ENCODE measurements at places on chromosomes 1 and 21.

- DNase-seq, result no peak
These were observed 127.0 kb downstream of the CRB1 start for GRCh38 chr1:197394831-197395608.

GRCh38 chr1:215599418-215600074, 32.4 kb downstream of the KCTD3 start:
- DNase-seq, result no peak

- no peak for DNase-seq
These were observed 15.7 kb downstream of the FHAD1 start for GRCh38 chr1:15262706-15263105.

DNA sequence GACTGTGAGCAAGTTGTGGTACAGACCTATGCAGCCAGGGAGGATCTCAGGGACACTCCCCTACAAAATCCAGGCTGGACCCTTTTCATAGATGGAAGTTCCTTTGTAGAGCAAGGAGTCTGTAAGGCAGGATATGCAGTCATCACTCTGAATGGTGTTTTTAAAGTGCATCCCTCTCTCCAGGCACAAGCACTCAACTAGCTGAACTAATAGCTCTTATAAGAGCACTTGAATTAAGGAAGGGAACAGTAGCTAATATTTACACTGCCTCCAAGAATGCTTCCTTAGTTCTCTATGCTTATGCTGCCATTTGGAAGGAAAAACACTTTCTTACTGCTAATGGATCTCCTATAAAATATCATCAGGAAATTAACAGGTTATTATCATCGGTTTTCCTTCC, 27.0 kb upstream of the SMYD3 start:
- DNase-seq, result no peak

GRCh38 chr1:113760102-113761080, 1.1 kb upstream of the PHTF1 start:
- no peak for DNase-seq

DNA sequence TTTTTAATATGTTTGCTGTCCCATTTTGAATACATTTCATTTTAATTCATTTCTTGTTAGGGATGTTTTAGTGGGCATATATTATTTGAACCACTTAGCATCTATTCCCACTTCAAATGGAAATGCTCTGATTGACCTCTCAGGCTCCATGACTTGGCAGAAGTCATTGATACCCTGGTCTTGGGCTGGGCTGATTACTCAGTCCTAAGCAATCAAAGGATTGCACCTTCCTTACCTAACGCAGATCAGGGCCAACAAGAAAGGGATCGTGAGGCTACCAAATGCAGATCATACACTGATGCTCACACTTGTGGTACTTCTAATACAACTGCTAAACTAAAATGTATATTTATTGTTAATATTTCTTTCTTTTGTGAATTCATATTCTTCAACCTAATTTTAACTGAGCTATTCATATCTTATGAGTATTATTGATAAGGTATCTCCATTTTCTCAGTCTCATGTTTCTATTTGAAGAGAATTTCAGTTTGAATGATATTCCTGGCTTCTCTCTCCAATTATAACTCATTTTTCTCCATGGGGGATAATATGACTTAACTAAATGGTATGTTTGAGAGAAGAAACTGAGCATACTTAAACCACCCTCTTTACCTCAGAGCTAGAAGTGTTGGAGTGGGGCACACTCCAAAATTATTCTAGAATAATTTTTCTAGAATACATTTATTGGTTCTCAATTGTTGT, 615.5 kb upstream of the ADAMTS5 start:
- no peak for DNase-seq

DNA sequence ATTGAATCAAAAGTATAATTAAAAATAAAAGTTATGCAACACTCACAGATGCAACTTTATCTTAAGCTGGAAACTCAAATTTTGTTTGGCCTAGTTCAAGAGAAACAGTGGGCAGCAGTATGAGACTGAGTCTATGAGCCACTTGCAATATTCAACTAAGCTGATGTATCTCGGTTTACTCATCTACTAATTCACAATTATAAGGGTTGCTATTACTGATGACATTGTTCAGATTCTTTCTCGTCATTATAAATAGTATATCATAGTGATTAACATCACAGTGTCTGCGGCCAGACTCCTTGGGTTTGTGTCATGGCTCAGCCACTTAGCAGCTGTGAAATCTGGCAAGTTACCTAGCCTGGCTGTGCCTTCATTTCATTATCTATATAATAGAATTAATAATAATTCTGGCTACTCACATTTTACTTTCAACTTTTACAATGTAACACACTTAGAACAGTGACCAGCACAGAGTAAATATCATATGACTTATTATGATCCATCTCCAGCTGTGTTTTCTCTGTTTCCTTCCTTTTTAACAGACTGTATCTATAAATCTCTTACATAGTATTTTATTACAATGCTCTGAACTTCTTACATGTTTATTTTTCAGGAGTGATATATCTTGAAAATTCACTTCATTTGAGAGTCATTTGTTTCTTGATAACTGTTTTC, 194.3 kb upstream of the RGS18 start:
- DNase-seq, result no peak

DNA sequence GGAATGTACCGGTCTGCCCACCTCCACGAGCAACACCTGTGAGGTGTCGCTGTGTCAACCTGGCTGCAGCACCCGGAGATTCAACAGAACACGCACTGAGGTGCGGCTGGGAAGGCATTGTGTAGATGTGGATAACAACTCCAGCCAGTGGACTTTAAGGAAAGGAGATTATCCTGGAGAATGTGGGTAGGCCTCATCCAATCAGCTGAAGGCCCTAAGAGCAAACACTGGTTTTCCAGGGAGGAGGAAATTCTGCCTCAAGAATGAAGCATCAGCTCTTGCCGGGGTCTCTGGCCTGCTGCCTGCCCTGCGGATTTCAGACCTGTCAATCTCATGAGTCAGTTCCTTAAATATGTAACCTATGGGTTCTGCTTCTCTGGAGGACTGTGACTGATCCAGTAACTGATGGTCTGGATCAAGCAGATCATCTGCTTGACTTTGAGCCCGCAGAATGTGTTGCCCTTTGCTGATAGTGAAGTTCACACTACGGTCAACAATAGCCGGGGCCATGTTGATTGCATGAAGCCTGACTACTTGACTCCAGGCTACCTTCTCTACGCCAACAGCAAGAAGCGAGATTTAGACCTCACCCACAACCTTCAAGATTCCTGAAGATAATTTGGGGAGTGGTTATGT, 15.9 kb upstream of the PRDM15 start:
- DNase-seq, result no peak

GRCh38 chr1:180675586-180675985, 43.8 kb downstream of the XPR1 start:
- no peak for DNase-seq

DNA sequence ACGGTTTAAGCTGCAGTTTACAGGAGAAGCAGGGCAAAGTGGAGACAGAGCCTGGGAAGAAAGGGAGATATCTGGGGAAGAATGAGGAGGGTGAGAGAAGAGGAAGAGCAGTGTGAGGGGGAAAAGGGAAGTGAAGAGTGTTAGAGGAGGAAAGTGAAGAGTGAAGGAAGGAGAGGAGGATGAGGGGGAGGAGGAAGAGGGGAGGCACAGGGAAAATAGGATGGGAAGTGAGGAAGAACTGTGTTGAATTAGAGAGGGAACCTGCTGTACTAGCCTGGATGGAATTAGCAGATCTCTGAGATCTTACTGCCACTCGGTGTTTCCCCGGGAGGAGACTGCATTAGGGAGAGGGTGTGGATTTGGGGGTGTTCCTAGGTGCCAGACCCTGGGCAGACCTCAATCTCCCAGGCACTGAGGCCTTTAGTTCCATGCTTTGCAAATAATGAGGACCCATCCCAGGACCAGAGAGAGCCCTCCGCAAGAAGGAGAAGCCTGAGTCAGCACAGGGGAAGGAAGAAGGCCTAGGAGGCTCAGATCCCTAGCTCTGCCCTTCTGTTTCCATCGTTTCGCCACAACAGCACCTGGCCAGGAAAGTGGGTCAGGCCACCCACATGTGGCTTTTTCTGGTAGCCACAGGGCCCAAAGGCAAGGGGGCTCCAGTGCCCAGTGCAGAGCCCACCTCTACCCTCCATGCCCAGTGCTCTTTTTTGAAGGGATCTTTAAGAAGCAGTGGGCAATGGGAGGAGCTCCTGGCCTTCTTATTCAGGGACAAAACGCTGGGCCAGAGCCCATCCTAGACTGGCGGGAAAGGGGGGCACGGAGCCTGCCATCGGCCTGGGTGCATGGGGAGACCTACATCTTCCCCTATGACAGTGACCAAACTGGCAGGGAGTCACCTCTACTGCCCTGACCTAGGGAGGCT, 2.0 kb downstream of the LRRN2 start:
- DNase-seq, result no peak

DNA sequence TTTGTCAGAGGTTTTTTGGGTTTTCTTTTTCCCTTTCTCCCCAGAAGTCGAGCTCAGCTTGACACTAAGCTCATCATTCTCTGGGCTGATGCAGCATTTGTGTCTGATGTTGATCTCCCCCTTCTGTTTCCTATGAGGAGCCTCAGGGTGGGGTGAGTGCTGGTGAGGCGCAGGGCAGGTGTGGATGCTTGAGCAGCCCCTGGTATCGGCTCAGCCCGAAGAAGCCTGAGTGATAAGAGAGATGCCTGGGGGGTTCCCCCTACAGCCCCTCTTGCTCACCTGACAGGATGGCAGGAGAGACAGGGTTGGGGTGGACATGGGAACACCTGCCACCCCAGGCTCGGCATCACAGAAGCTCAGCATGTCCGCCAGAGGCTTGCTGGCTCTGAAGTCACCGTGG, 239.0 kb downstream of the RHOU start:
- DNase-seq, result no peak

DNA sequence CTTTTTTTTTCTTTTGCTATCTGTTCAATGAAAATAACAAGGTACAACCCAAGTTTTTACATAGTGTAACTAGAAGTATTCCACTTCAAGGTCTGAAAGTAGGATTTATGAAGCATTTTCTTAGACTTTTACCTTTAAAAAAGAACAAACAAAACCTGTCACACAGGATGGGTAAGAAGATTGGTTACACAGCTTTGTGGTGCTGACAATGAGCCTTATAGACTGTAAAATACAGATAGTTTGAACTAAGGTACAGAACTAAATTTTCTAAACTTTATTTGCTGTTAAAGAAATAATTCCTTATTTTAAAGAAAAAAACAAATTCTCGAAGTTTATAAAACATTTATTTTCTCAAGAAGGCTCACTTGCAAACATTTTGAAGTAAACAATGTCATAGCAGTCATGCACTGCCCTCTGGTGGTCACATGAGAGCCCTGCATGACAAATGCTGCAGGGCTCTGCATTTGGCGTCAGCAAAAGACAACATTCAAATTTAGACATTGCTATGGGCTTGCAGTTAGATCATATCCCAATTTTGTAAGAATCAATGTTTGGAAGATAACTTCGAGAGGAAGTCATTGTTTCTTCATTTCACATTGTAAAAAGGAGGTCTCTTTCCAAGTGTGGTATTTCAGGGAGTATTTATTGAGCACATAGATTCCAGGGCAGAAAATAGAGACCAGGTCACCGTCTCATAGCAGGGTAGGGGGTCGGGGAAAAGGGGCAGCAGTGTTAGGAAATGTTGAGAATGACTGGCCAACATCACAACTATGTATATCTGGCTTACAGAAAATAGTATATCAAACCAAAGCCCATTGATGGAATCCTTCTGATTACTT, 115.3 kb upstream of the FMN2 start:
- no peak for DNase-seq

- DNase-seq, result no peak
These were observed 924 bp upstream of the DDOST start for GRCh38 chr1:20662110-20662475.

GRCh38 chr21:21064353-21064752, 66.1 kb downstream of the NCAM2 start:
- no peak for DNase-seq

GRCh38 chr1:76075877-76076276, 1.3 kb downstream of the ST6GALNAC3 start:
- DNase-seq, result no peak

DNA sequence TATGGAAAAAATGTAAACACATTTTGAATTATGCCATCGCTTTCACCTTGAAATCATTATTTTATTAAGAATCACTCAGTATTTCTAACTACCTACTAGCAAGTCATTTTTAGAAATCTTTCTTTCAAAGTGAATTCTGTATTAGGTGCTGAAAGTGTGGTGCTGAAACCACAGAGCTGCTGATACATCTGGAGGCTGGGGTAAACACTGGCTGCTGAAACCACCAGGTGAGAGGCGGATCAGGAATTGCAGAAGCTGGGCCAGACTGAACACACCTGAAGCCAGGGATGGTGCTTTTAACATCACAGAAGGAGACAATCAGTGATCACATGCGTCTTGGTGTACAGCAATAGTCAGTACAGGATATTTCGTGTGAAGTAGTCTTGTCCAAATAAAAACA, 42.2 kb upstream of the KCNE1 start:
- DNase-seq, result no peak

DNA sequence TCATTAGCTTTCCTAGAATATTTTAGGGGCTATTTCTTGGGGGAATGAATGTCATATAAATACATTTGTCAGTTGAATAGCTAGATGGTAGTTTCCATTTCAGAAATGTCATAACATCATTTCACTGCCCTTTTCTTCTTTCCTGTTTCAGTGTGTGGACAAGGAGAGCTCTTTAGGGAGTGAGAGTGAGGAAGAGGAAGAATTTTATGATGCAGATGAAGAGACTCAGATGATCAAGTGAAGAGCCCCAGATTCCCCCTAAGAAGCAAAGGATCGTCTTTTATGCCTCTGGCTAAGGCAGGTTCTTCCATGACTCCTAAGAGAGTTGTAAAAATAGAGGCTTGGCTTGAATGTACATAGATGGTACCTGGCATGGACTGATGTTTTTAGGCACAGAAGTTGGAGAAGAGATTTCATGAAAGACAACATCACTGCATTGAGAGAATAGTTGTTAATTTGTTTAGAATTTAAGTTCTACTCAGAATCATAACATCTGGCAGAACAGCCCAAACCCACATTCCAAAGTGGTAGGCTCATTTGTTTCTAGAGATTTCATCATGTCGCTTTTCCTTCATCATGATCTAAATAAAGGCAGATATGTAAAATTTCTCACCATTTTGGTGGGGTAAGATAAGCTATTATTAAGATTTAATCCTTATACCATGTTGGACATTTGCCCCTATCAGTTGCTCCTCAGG, 44.2 kb upstream of the MAB21L3 start:
- no peak for DNase-seq

GRCh38 chr1:145895471-145895870, 9.8 kb upstream of the ANKRD35 start:
- DNase-seq, result no peak

DNA sequence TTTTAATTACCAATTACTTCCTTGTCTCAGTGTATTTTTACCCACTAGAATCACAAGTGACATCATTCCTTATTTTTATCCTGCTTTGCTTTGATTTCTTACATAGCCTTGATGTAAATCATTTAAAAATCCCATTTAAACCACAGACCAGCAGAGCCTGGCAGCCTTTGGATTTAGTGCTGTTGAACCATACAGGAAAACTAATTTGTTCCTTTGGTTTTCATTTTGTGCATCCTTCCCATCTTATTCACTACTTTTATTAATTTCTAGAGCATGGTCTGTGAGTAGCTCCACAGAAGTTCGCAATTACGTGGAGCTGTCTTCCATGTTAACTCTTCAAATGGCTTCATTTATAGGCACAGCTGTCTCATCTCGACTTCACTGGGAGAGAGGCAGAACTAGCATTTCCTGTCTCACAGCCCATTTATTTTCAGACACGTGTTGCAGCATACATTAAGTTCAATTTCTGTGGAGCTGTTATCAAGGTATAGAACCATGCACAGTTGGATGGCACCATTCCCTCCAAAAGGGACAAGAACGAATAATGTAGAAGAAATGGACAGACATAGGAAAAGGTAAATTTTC, 235.3 kb downstream of the MRPL39 start:
- no peak for DNase-seq

- no peak for DNase-seq
These were observed 55.3 kb downstream of the APP start for GRCh38 chr21:26115305-26115704.

GRCh38 chr1:84973498-84974334, 23.2 kb downstream of the MCOLN2 start:
- no peak for DNase-seq

All from activated CD4-positive, CD25-positive, alpha-beta regulatory T cell (primary cell).